ENCODE measurements at places on chromosomes 3 and 15. TPM values are rescaled to one million over a fixed set of nuclear protein-coding genes. Genes with fewer than 3 reads are reported as not detected.

ARGFX gene
- total RNA-seq: not detected

ITGA11 gene
- 30.9 TPM for total RNA-seq

SH2D7 gene
- total RNA-seq: not detected

OR5K2 gene
- total RNA-seq: not detected

CD86 gene
- not detected for total RNA-seq

ROBO2 gene
- 0.32 TPM for total RNA-seq

ANKRD34C gene
- total RNA-seq: not detected

SLC28A1 gene
- not detected for total RNA-seq

PROS1 gene
- 212 TPM for total RNA-seq

CLDN16 gene
- not detected for total RNA-seq

SMC4 gene
- 35.8 TPM for total RNA-seq

ALDH1L1 gene
- 13.7 TPM for total RNA-seq

ITIH1 gene
- not detected for total RNA-seq

UBAP1L gene
- 0.16 TPM for total RNA-seq

CSPG5 gene
- not detected for total RNA-seq

SOX14 gene
- not detected for total RNA-seq

GOLGA8T gene
- total RNA-seq: not detected

STRIT1 gene
- not detected for total RNA-seq

VIPR1 gene
- total RNA-seq: 8.5 TPM

CRABP1 gene
- total RNA-seq: not detected

SPTBN5 gene
- total RNA-seq: 0.16 TPM

GOLGA8J gene
- not detected for total RNA-seq

TBC1D23 gene
- total RNA-seq: 32.7 TPM

RBSN gene
- total RNA-seq: 12.6 TPM

KCNH8 gene
- not detected for total RNA-seq

COL6A5 gene
- total RNA-seq: not detected

ADCY5 gene
- 0.18 TPM for total RNA-seq

RGMA gene
- total RNA-seq: 7.0 TPM

FEM1B gene
- total RNA-seq: 20.0 TPM

ADAMTS17 gene
- 0.90 TPM for total RNA-seq

TF gene
- total RNA-seq: under 0.01 TPM

GOLGA6A gene
- not detected for total RNA-seq

PARP15 gene
- total RNA-seq: not detected

LRRC58 gene
- 26.4 TPM for total RNA-seq

NR2E3 gene
- total RNA-seq: not detected
